ENCODE measurements at places on chromosomes 6 and 20.
A peak's percentile ranks its signal among the peaks of the same experiment; 100 is the strongest.

GRCh38 chr6:84193114-84193708 is 34.2 kb downstream of the CEP162 start:
- no peak for DNase-seq

DNA sequence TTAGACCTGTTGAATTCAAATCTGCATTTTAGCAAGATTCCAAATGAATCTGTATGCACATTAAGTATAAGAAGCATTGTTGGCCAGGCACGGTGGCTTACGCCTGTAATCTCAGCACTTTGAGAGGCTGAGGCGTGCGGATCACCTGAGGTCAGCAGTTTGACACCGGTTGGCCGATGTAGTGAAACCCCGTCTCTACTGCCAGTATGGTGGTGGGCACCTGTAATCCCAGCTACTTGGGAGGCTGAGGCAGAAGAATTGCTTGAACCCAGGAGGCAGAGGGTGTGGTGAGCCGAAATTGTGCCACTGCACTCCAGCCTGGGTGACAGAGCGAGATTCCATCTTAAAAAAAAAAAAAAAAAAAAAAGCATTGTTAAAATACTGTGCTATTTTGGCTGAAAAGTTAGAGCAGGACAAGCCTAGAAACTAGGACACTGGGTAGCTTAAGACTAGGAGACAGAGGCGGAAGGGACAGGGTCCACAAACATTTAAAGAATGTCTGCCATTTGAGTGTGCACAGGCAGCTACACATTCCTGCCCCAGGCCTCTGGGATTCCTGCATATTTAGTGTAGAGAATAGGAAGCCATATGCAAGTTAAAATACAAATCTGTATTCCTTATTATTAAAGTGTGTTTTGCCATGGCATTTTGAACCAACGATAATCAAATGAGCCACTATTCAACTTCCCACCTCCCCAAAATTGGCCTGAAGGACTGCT is 45.1 kb upstream of the EEF1A1 start:
- no peak for DNase-seq

- no peak for DNase-seq
Observed at GRCh38 chr6:37980222-37980595, 160.7 kb downstream of the ZFAND3 start.

DNA sequence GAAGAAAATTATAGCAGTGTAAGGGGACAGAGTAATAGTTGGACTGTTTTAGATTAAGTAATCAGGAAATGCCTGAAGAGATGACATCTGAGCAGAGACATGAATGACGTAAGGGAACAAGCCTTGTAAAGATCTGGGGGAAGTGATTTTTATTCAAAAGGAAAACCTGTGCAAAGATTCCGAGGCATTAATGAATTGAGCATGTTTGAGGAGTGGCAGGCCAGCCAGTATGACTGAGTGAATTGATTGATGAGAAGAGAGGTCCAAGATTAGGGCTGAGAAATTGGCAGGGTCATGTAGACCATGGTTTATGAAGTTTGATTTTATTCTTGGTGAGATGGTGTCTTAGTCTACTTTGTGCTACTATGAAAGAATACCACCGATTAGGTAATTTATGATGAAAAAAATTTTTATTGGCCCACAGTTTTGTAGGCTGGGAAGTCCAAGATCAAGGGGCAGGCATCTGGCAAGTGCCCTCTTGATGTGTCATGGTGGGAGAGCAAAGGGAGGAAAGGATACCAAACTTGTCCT is 95.1 kb downstream of the LIN28B start:
- no peak for DNase-seq

GRCh38 chr6:160092602-160093001 is 29.0 kb upstream of the SLC22A1 start:
- DNase-seq: no peak

- DNase-seq: no peak
Observed at GRCh38 chr6:26468829-26469228, 11.1 kb downstream of the BTN2A1 start.

GRCh38 chr6:167219967-167220512 is 62.3 kb upstream of the GPR31 start:
- no peak for DNase-seq

- peak; percentile 84 for DNase-seq
Observed at GRCh38 chr20:58650181-58650775, 805 bp upstream of the STX16 start.

GRCh38 chr6:107712665-107713551 is 111.2 kb downstream of the SCML4 start:
- DNase-seq: no peak

DNA sequence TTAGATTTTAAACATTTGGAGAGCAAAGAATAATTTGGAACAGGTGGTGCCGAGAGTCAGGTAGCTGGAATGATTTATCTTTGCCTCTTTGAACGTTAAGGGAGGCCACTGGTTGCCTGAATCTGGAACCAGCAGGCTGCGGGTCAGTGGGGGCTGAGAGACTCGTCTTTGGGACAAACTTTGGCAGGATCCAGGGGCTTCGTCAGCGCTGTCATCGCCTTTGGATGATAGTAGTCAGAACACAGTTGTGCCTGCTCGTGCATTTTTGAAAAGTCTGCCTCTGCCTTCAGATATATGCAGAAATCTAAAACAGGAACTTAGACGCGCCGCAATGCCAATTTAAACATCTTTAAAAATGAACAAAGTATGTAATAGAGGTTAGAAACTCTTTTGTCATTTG is 5.0 kb downstream of the EYA2 start:
- DNase-seq: no peak

DNA sequence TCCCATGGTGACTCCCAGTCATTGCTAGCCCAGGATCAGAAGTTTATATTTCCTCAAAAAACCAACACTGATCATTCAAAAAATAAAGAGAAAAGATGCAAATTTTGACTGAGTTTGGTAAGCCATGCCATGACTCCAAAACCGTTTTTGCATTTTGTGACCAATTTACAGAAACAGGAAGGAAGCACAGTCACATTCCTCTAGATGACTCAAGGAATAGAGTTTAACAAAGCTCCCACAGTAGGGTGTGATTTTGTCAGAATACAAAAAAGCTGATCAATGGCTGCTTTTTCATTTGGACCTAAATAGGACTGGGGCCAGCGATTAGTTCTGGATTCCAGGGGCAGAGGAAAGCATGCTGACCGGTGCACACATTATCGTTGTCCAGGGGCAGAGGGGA is 179.4 kb upstream of the AFDN start:
- no peak for DNase-seq

DNA sequence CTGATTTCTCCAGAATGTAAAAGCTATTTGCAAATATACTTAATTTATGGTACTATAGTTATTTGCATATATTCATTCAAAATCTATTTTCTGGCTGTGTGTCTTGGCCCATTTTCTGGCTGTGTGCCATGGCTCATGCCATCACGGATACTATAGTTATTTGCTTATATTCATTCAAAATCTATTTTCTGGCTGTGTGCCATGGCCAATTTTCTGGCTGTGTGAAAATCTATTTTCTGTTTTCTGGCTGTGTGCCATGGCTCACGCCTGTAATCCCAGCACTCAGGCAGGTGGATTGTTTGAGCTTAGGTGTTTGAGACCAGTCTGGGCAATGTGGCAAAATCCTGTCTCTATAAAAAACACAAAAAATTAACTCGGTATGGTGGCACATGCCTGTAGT is 28.9 kb upstream of the RIPK1 start:
- no peak for DNase-seq

GRCh38 chr20:40821429-40821828 is 132.4 kb upstream of the MAFB start:
- DNase-seq: no peak

DNA sequence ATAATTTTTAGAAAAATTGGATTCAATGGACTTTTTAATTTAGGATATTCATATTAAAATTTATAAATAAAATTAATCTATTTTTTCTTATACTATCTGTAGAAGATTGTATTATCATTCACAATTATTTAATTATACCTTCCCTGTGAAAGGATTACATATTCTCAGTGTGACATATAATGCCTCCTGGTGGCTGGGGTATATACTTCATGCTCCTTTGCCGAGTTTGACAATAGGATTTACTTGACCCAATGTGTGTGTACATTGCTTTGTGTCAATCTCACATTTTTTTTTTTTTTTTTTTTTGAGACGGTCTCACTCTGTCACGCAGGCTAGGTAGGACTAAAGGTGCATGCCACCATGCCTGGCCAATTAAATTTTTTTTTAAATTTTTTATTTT is 230.0 kb upstream of the CHD6 start:
- no peak for DNase-seq

Data from GM20000 (cell line).